ENCODE measurements at places on chromosomes 3 and 15.
A peak's percentile ranks its signal among the peaks of the same experiment; 100 is the strongest.

DNA sequence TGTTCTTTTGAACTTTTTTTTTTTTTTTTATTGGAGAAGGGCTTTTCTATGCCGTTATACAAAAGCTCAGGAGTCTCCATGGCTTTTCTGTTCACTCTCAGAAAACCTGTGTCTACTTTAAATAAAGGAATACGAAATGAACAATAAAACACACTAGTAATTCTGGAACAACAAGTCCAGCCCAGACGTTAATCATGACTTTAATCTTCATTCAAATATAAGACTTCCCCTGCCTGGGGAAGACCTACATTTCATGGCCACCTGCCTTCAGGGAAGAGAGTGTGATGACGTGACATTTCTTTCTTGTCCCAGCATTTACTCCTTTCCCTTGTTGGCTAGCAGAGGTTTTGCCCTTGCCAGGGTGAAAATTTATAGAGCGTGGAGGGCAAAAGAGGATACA, 564.5 kb downstream of the PDCD6IP start:
- H3K4me3 ChIP-seq, result no peak overlapping the region
- peak overlapping the region; percentile 80 for H3K27ac ChIP-seq
- DNase-seq, result no peak
- H3K36me3 ChIP-seq, result no peaks in the 10 kb centered on the region
- H3K4me1 ChIP-seq, result peaks cover 28% of the 10 kb centered on the region

GRCh38 chr15:65940618-65940909, 71.3 kb downstream of the RAB11A start:
- no peaks in the 10 kb centered on the region for H3K4me1 ChIP-seq
- no peak for DNase-seq
- H3K27me3 ChIP-seq, result no peaks in the 10 kb centered on the region
- no peak overlapping the region for H3K27ac ChIP-seq
- H3K4me3 ChIP-seq, result no peak overlapping the region

DNA sequence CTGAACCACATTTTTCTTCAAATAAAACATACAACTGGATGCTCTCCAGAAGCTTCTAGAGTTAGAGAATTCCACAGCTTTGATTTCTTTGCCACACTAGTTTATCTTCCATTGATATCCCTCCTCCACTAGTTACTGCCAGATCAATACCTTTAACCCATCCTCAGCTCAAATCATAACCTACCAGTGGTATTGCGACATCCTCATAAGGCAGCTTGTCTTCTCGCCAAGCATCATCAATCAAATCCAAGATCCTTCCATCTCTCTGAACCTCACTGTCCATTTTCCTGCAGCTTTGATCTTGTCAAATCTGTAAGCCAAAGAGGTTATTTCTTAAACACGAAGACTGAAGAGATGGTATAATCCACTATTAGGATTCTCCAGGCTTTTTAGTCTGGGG, 3.2 kb downstream of the ANAPC13 start:
- no peak overlapping the region for H3K4me3 ChIP-seq
- H3K27ac ChIP-seq, result no peak overlapping the region
- DNase-seq, result no peak
- peaks cover 40% of the 10 kb centered on the region for H3K36me3 ChIP-seq

DNA sequence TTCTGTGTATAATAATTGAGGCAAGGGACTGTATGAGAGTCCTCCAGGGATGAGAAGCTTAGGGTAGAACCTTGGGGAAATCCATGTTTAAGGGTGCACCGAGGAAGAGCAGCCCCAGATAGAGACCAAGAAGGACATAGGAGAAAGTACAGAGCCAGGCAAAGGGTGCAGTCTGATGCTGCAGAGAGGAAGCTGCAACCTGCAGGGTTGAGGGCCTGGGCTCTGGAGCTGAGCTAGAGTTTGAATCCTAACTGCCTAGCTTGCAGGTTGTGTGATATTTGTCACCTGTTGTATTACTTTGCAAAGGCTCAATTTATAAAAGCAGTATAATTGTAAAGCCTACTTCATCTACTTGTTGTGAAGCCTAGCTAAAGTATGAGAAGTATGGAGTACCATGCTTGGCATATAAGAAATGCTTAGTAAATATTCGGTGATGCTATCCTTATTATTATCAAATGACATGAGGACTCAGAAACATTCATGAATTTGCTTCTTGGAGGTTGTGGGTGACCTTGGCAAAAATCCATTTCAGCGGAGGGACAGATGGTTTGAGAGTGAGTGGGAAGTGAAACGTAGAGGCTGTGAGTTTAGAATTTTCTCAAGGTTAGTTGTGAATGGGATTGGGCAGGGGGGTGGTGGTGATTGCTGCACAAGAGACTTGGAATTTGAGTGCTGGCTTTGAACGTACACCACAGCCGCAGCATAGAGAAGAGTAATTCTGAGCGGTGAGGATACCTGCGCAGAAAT, 43.8 kb downstream of the PLCL2 start:
- no peaks in the 10 kb centered on the region for H3K36me3 ChIP-seq
- H3K4me3 ChIP-seq, result no peak overlapping the region
- H3K27ac ChIP-seq, result no peak overlapping the region

DNA sequence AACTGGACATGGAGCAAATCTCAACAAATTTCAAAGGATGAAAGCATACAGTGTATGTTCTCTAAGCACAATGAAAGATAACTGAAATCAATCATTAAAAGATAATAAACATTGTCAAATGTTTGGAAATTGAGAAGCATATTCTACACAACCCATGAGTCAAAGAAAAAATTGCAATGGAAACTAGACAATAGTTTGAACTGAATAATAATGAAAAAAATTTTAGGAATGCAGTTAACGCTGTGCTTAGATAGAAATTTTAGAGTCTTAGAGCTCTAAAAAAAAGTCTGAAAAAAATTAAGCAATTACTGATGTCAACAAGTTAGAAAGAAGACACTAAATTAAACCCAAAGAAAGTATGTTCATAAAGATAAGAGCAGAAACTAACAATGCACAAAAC, 15.5 kb downstream of the RABL3 start:
- H3K27me3 ChIP-seq, result no peaks in the 10 kb centered on the region
- peaks cover 11% of the 10 kb centered on the region for H3K36me3 ChIP-seq
- no peak for DNase-seq
- H3K4me1 ChIP-seq, result no peaks in the 10 kb centered on the region

DNA sequence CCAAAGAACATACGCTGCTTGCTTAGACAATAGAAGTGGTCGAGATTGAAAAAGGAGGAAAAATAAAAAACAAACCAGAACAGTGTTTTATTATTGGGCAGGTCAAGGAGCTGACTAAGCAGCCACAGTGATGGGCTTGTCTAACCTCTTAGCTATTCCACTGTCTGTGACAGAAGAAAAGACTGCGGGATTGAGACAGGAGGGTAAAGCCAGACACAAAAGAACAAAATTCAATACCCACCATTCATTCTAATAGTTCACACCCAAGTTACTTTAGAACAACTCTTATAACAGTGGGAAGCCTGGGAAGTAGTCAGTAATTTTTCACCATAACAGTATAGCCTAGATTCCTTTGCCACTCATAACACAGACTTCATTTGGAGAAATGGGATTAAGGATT, 435.4 kb downstream of the MFSD1 start:
- H3K4me3 ChIP-seq, result no peak overlapping the region
- no peak for DNase-seq
- no peaks in the 10 kb centered on the region for H3K27me3 ChIP-seq

DNA sequence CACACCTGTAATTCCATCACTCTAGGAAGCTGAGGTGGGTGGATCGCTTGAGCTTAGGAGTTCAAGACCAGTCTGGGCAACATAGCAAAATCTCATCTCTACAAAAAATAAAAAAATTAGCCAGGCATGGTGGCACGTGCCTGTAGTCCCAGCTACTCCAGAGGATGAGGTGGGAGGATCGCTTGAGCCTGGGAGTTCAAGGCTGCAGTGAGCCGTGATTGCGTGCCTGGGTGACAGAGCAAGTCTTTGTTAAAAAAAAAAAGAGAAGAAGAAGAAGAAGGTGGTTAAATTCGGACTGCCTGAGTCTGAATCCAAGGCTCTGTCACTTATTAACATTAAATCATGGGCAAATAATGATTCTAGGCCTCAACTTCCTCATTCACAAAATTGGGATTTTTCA, 51.0 kb downstream of the EOMES start:
- H3K4me3 ChIP-seq, result no peak overlapping the region
- no peaks in the 10 kb centered on the region for H3K27me3 ChIP-seq
- no peaks in the 10 kb centered on the region for H3K4me1 ChIP-seq
- no peaks in the 10 kb centered on the region for H3K36me3 ChIP-seq
- no peak overlapping the region for H3K27ac ChIP-seq

GRCh38 chr3:53604232-53604631, 109.8 kb downstream of the CACNA1D start:
- H3K4me3 ChIP-seq, result no peak overlapping the region
- no peaks in the 10 kb centered on the region for H3K27me3 ChIP-seq
- DNase-seq, result no peak
- peaks cover 16% of the 10 kb centered on the region for H3K36me3 ChIP-seq
- H3K27ac ChIP-seq, result no peak overlapping the region
- peaks cover 7% of the 10 kb centered on the region for H3K4me1 ChIP-seq

GRCh38 chr15:81161851-81162250, 27.8 kb downstream of the CFAP161 start:
- H3K27ac ChIP-seq, result no peak overlapping the region
- no peak overlapping the region for H3K4me3 ChIP-seq
- DNase-seq, result no peak
- H3K27me3 ChIP-seq, result peaks cover 4% of the 10 kb centered on the region

GRCh38 chr15:100141311-100142001, 200.3 kb downstream of the ADAMTS17 start:
- no peak overlapping the region for H3K27ac ChIP-seq
- H3K27me3 ChIP-seq, result no peaks in the 10 kb centered on the region
- H3K4me1 ChIP-seq, result no peaks in the 10 kb centered on the region
- DNase-seq, result no peak

GRCh38 chr3:37729119-37729518, 132.6 kb upstream of the CTDSPL start:
- DNase-seq, result no peak
- H3K36me3 ChIP-seq, result peaks cover 9% of the 10 kb centered on the region
- no peak overlapping the region for H3K4me3 ChIP-seq
- no peaks in the 10 kb centered on the region for H3K27me3 ChIP-seq

- no peak for DNase-seq
- H3K27ac ChIP-seq, result no peak overlapping the region
- H3K4me3 ChIP-seq, result no peak overlapping the region
- H3K27me3 ChIP-seq, result no peaks in the 10 kb centered on the region
- peaks cover 37% of the 10 kb centered on the region for H3K36me3 ChIP-seq
Measured at GRCh38 chr3:143040261-143040879, 39.0 kb downstream of the U2SURP start.

DNA sequence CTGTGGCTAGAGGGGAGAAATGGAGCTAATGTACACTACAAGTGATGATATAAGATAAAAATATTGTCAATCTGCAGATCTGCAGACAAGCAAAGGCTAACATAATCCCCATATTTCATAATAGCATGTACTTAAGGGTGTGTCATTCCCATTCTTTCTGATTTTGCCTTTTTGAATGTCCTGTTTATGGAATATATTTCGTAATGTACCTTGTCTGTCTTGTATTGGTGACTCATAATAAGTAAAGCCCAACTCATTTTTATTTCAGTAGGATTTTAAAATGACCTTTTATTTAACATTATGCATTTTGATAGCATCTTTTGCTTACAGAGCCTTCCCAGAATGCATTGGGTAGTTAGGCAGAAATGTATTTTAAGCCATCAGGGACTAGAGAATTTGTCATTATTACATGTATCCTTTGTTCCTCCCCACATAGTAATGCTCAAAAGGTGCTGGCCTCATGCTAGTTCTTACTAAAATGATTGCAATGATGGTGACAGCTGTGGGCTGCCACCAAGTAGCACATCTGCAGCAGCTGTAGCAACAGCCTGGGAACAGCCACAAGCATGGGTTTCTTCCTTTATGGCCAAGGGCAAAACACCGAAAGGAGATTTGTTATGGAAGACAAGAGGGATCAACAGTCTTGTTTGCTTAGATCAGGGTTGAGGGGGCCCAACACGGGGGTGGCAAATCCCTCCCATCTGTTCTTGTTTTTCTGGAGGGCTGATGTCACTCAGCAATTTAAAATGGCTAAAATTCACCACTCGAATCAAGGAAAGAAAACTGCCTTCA, 188.5 kb downstream of the CADPS start:
- DNase-seq, result no peak
- no peaks in the 10 kb centered on the region for H3K4me1 ChIP-seq
- H3K36me3 ChIP-seq, result no peaks in the 10 kb centered on the region
- no peak overlapping the region for H3K27ac ChIP-seq

- H3K4me3 ChIP-seq, result no peak overlapping the region
- DNase-seq, result no peak
- H3K4me1 ChIP-seq, result peaks cover 11% of the 10 kb centered on the region
- no peaks in the 10 kb centered on the region for H3K36me3 ChIP-seq
Measured at GRCh38 chr15:48003441-48003840, 117.3 kb upstream of the SLC24A5 start.

GRCh38 chr15:87167055-87167454, 1087.4 kb downstream of the AGBL1 start:
- DNase-seq, result no peak
- H3K27ac ChIP-seq, result no peak overlapping the region
- H3K36me3 ChIP-seq, result no peaks in the 10 kb centered on the region
- H3K4me3 ChIP-seq, result no peak overlapping the region
- no peaks in the 10 kb centered on the region for H3K4me1 ChIP-seq

DNA sequence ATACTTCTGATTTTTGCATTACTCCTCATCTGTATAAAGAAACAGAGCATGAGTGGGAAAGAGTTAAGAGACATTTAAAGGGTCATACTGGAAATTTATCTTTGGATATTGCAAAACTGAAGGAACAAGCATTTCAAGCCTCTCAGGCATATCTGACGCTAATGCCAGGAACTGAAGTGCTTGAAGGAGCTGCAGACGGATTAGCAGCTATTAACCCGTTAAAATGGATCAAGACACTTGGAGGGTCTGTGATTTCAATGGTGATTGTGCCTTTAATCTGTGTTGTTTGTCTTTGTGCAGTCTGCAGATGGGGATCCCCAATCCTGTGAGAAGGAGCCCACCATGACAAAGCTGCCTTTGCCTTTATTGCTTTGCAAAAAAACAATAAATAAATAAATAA, 202.5 kb upstream of the UBE3A start:
- no peaks in the 10 kb centered on the region for H3K27me3 ChIP-seq
- H3K4me1 ChIP-seq, result peaks cover 23% of the 10 kb centered on the region
- peak; percentile 15 for DNase-seq
- no peak overlapping the region for H3K4me3 ChIP-seq
- H3K27ac ChIP-seq, result peak overlapping the region; percentile 66

- DNase-seq, result no peak
- no peak overlapping the region for H3K4me3 ChIP-seq
- no peaks in the 10 kb centered on the region for H3K36me3 ChIP-seq
- no peak overlapping the region for H3K27ac ChIP-seq
Measured at GRCh38 chr3:65060904-65061303, 373.1 kb upstream of the ADAMTS9 start.

- H3K27ac ChIP-seq, result no peak overlapping the region
- H3K27me3 ChIP-seq, result no peaks in the 10 kb centered on the region
- no peaks in the 10 kb centered on the region for H3K36me3 ChIP-seq
- no peak overlapping the region for H3K4me3 ChIP-seq
- H3K4me1 ChIP-seq, result peaks cover 50% of the 10 kb centered on the region
- DNase-seq, result no peak
Measured at GRCh38 chr3:46866720-46867549, 3.7 kb upstream of the MYL3 start.

GRCh38 chr15:38050529-38051448, 116.3 kb downstream of the TMCO5A start:
- peaks cover 23% of the 10 kb centered on the region for H3K4me1 ChIP-seq
- no peaks in the 10 kb centered on the region for H3K27me3 ChIP-seq
- H3K36me3 ChIP-seq, result no peaks in the 10 kb centered on the region

- H3K27ac ChIP-seq, result no peak overlapping the region
- peak; percentile 48 for DNase-seq
- no peaks in the 10 kb centered on the region for H3K36me3 ChIP-seq
Measured at GRCh38 chr3:143644370-143645089, 203.7 kb downstream of the SLC9A9 start.
